ENCODE measurements at places on chromosomes 16 and 17.

DNA sequence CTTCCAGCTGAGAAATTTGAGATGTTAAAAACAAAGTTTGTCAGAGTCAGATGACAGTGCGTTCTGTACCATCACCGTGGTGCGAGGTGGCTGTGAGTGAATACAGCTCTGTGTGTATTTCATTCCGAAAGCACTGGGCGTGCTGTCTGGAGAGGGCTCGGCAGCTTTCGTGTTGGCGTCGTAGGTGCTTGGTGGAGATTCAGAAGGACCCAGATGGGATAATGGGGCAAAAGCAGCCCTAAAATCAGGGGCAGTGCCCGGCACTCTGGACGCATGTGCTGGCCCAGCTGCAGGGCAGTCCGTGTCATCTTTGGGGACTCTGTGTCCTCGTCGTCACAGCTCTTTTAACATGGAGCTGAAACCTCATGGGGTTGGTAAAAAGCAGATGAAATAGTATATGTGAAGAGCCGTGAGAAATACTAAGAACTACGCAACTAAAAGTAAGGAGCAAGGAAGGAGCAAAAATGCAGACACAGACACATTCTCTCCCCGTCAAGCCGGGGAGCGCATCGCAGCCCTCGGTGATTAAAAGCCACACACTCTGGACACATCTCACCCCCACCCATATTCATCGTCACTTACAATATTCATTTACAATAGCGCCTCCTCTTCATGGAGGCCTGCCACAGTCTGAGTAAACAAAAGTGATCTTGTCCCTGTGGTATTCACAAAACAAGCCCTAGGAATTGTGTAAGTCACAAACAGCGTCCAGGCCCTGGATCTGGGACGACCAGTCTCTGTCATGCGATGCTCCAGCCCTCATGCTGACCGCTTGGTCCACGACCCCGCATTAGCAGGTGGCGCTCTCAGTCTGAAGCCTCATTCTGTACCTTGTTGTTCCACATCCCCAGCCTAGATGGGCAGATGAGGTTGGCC is 206.7 kb downstream of the RPTOR start:
- no peak for DNase-seq

DNA sequence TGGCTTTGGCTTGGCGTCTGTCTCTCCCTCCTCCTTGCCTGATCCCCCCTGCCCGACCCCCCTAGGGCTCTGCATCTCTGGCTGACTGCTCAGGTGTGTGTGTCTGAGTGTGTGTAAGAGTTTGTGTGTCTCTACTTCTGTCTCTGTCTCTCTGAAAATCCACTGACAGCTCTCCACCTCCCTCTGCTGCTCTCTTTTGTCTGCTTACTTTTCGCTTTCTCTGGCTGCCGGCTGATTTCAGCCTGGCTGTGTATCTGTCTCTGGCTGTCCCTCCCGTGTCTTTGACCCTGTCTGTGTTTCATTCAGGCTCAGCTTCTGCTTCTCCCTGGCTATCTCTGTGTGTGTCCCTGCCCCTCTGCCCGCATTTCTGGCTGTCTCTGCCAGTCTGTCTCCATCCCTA is 3.8 kb upstream of the SPEM1 start:
- DNase-seq = no peak

DNA sequence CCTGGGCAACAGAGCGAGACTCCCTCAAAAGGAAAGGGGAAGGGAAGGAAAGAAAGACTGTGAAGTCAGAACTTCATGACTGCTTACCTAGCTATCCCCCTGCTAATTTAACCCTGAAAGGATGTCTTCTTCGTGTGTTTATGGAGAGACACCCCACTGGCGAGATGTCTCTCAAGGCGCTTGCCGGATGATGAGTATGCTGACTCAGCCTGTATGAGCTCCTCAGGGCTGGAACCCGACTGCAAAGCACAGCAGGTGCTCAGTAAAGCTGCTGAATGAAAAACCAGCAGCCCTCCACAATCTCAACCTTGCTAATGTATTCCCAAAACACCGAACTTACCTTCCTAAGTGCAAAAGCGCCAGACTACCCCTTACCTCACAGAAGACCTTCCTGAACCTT is 2.3 kb downstream of the ANKFY1 start:
- no peak for DNase-seq

DNA sequence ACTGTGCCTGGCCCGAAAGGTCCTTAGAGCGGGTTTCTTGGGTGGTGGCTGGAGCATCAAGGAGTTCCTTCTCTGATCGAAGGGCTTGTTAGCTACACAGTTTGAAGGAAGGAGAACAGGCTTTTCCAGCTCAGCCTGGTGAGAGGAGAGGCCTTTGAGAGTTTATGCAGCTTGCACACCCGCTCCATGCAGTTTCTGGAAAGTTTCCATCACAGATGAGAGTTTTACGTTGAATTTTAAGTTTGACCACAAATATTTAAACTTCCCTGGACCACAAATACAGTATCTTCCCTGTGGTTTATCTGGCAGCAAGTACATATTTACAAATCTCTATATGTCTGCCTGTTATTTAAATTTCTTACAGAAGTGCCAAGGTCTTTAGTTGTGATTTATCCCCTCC is 56.8 kb downstream of the HIC1 start:
- DNase-seq = no peak

GRCh38 chr17:82989881-82990280 is 89.5 kb upstream of the METRNL start:
- DNase-seq = no peak

DNA sequence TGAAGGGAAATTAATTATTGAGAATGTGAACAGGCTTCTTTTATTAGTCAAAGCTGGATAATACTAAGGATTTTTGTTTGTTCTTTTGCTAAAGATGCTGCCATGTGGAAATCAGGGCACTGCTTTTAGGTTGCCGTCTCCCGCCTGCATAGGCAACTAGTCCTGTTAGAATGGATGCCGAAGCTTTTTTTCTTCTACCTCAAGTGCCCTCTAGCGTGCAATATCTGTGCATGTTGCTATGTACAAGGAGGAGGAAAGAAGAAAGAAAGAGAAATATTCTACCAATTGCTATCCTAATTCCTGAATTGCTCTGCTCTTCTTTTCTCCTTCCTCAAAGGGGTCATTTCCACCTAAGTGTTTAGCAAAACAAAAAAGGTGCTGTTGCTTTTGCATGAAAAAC is 5.2 kb upstream of the CDH8 start:
- peak; percentile 32 for DNase-seq

DNA sequence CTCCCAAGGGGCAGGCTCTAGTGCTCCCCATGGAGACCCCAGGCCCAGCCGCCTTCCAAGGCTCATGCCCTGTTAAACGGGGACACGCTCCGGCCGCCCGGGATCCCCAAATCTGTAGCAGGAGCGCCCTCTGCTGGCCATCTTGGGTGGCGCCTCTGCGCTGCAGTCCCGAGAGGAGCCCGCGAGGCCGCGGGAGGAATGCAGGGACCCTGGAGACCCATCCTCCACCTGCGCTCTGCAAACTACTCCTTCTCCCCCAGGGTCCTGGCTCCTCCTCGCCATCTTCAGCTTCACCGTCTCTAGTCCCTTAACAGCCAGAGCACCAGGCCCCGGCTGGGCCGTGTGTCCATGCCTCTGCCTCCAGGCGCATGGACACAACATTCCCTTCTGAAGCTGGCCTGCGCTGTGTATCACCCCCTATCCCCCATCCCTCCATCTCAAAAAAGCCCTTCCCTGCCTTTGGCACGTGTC is 23.6 kb upstream of the KRT17 start:
- peak; percentile 74 for DNase-seq

- DNase-seq = no peak
Observed at GRCh38 chr16:86899151-86899550, 320.8 kb downstream of the FOXL1 start.

DNA sequence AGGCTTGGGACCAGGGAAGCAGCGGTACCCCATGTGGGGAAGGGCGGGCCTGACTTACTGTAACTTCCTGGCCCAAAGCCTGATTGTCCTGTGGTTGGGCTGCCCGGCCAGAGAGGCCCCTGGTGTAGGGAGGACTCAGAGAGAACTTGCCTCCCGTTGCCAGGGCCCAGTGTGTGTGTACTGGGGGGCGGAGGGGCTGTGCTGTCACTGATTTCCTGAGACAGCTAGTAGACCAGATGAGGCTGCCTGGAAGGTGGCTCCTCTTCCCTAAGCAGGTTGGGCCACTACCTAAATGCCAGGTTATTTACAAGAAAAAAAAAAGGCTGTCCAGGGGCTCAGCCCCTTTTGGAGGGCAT is 16.7 kb downstream of the SOCS3 start:
- peak; percentile 89 for DNase-seq

DNA sequence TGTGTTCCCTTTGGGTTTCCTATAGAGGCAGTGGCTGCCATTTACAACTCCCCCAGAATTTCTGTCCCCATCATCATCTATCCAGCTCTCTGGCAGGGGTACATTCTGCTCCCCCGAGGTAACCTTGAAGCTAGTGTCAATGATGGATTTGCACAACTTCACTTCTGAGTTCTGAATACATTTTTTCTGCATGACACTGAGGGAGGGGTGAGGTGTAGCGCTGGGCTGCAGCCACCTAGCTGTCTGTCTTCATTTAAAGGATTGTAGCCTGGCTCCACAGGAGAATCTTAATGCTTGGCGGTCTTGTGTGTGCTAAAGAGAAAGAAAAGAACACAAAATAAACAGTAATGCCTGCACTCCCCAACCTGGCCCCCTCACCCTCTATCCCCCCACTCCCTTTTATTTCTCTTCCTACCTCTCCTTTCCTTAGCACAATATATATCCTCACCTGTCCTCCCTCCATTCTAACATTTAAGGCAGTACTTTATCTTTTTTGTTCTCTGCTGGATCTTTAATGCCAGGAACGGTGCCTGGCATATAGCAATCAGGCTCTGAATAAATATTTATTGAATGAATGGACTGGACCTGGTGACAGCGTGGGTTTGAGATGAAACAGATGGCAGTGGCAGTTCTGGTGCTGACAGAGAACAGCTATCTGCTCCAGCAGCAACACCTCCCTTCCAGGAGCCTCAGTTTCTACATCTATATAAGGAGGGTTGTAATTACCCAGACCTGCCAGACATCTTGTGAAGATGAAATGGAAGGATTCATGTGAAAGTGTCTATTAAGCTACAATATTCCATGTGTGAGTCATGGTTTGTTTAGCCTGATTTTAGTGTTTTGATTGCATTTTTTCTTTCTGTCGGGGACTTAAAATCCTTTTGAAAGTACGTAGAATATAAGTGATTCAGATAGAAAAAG is 163.5 kb upstream of the CDH11 start:
- no peak for DNase-seq

GRCh38 chr17:70945386-70945785 is 776.1 kb downstream of the KCNJ2 start:
- DNase-seq = no peak

DNA sequence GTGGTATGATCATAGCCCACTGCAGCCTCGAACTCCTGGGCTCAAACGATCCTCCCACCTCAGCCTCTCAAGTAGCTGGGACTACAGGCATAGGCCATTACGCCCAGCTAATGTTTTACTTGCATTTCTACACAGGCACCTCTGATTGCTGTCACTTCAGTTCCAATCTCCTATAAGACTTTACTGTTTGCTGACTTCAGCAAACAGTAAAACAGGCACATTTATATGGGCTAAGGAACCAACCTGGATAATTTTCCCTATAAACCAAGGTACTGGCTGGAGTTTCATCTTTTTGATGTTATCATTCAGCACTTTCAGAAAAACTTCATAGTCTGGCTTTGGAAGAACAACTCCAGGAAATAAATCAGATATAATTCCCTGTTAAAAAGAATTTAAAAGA is 114.2 kb downstream of the DNAH3 start:
- no peak for DNase-seq

- no peak for DNase-seq
Observed at GRCh38 chr16:4882633-4883285, 35.5 kb downstream of the UBN1 start.

DNA sequence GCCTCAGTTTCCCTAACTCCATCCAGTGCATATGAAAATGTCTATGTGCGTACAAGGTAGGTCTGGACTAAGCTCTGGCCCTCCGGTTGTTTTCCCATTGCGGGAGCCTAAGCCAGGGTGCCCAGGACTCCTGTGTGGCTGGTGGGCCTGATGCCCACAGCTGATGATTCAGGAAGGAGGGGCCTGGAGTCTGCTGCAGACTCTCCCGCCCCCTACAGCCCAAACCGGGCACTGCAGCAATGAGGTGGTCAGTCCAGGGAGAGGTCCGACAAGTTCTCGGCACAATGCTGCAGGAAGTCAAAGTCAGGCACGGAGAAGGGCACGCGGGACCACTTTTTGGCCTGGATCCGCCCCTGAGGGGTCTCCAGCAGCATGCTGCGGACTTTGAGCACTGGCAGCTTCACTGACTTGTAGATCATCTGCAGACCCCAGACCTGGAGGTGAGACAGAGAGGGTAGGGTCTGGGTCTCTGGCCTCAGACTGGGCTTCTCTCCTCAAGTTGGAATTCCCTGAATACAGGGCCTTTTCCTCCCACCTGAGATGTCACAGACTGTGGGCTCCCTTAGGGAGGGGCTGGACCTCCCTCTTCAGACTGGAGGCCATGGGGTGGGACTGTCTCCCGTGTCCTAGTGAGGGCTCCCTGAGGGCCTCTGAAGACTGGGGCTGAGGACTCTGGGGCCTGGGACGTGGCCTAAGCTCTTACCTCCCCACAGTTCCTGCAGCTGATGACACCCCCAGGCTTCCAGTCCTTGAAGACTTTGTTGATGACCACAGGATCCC is 3.4 kb upstream of the ZNF385C start:
- peak; percentile 77 for DNase-seq
